EL (cell line): ENCODE measurements at places on chromosomes 1 and 21.

GRCh38 chr1:244901400-244902015, 37.2 kb upstream of the HNRNPU start:
- DNase-seq: no peak

DNA sequence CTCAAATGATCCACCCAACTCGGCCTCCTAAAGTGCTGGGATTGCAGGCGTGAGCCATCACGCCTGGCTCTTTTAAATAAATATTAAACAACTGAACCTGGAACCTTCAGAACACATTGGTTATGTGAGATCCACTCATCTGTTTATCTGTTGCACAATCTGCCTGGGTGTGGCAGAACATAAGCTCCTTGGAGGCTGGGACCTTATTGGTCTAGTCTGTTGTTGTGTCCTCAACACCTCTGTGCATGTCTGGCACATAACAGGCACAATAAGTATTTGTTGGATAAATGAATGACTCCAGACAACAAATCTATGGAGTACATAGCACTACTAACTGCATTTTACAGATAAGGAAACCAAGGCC, 4.1 kb upstream of the NBL1 start:
- no peak for DNase-seq

- no peak for DNase-seq
Observed at GRCh38 chr1:155396874-155397476, 76.3 kb downstream of the RUSC1 start.

DNA sequence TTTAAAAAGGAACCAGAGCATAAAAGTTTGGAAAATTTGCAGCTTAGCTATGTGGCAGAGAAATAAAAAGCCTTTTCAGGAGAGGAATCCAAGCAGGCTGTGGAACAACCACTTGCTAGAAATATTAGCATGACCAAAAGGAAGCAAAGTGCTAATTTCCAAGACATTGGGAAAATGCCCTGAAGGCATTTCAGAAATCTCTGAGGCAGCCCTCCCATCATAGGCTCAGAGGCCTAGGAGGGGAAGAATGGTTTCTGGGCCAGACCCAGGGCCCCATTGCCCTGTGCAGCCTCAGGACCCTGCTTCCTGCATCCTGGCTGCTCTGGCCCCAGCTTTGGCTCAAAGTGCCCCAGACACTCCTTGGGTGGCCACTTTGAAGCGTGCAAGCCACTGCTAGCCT, 56.8 kb downstream of the TENT5C start:
- DNase-seq: no peak

- no peak for DNase-seq
Observed at GRCh38 chr21:36719614-36720013, 20.7 kb downstream of the SIM2 start.

DNA sequence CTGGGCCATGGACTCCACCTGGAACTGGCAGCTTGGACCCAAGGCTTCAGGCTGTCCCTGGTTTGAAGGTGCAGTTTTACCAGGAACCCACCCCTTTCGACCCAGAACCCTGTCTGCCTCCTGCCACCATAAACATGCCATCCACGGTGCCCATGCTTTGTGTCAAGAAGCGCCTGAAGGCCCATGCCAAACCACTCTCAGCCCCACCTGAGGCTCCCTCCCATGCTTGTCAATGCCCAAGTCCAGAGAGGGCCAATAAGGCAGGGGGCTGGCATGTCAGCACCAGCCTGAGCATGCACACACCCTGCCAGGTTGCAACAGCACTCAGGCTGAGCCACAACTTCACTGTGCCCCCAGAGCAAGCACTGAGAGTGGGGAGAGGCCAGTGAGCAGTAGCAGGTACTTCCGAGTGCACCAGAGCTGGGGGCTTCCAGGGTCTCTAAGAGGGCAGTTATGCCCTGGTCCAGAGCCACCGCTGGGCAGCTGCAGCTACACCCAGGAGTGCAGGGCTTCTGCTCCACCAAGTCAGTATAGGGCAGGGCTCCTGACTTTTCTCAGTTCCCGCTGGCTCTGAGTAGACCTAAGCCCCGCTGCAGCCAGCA, 1256.0 kb downstream of the AMY1C start:
- DNase-seq: no peak

- DNase-seq: peak; percentile 73
Observed at GRCh38 chr1:235415008-235415904, 48.0 kb downstream of the TBCE start.
